ENCODE measurements at places on chromosomes 12 and 14.

DNA sequence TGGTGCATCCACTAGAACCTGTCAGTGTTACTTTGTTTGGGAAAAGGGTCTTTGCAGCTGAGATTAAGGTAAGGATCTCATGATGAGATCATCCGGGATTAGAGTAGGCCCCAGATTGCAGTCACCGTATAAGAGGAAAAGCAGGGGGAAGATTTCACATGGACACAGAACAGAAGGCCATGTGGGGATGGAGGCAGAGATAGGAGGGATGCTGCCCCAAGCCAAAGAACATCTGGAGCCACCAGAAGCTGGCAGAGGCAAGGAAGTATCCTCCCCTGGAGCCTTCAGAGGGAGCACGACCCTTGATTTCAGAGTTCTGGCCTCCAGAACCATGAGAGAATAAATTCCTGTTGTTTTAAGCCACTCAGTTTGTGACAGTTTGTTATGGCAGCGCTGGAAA, 39.6 kb downstream of the CMKLR1 start:
- no peak for DNase-seq

DNA sequence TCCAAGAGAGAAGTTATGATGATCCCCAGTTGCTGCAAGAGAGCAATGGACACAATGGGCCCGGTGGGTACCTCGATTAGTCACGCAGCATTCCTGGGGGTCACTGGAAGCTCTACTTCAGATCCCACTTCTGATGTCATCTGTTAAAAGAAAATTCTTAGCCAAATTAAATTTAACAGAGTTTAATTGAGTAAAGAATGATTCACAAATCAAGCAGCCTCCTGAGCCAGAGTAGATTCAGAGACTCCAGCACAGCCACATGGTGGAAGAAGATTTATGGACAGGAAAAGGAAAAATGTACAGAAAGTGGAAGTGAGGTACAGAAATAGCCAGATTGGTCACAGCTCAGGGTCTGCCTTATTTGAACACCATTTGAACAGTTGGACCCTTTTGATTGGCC, 107.5 kb downstream of the SPTSSA start:
- DNase-seq = no peak

DNA sequence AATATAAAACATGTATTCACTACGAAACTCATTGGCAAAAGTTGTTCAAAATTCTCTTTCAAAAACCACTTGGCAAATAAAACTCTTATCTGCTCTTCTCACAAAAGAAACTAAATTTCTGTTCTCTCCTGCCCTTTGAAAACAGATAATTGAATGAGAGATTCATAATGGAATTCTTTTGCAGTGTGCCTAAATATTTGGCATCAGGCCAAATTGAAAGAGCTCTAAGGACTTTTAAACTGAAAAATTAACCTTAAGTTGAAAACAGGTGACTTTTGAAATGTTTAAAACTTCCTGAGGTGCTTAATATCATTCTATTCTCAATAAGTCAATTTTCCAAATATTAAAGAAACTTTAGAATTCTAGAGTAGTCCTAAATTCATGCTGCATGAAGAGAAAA, 136.4 kb downstream of the FSCB start:
- no peak for DNase-seq

DNA sequence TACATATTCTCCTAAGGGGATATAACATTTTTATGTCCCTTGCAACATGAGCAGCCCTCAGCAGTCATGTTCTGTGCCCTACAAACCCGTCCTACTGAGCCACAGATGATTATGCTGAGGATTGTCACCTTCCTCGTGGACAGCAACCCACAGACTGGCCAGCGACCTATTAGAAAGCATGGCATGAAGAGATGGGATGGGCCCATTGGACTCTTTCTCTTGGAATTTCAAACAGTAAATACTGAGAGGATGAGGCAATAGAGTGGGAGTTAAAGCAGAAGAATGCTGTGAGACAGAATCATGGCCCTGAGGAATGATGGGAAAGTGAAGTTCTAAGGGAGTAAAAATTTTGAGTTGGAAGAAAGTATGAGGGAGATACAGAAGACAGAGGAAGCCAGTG, 149.9 kb upstream of the BTG1 start:
- no peak for DNase-seq

DNA sequence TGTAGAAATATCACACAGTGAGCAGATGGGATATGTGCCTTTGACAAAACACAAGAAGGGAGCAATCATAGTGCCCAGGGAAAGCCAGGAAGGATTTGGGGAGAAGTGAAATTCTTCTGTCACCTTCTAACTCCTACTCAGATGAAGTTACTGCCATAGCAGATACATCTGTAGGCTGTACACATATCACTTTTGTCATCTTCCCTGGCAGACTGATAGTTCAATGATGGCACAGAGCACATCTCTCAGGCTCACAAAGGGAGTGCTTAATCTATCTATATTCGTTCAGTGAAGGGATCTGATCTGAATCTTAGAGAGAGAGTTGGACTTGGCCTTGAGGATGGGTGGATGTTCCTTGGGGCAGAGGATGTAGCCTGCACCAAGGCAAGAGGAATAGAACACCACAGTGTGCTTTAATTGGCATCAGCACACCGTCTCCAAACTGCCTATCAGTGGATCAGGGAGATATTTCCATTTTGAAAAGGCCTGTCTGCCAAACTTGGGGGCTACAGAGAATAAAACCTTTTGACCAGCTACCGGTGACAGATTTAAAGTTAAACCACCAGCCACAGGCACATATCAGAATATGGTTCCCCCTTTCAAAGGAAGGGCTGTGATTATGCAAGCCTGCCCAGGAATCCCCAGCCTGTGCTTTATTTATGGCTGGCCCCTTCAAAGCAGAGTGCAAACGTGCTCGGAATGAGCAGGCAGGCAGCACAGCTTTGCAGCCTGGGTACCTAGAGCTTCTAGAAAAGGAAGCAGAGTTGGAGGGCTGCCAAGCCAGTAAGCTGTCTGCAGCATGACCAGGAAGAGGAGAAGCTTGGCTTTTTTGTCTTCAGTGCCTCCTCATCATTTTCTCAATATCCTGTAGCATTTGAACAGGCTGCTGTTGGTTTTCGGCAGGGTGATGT, 165.5 kb upstream of the DYRK2 start:
- peak; percentile 13 for DNase-seq

DNA sequence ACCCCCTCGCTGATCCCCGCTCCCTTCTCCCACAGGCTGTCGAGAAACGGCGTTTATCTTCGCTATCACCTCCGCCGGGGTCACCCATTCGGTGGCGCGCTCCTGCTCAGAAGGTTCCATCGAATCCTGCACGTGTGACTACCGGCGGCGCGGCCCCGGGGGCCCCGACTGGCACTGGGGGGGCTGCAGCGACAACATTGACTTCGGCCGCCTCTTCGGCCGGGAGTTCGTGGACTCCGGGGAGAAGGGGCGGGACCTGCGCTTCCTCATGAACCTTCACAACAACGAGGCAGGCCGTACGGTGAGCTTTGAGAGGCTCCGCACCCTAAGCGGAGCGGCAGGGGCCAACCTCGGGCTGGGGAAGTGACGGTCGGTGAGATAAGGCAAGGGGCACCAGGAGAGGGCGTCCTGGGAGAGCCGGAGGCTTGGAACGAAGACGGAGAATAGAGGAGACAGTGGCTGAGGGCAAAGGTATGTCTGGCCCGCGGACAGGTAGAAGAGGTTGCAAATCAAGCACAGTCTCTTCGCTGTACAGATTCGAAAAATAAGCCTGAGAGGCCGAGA, 2.3 kb downstream of the WNT1 start:
- no peak for DNase-seq

- no peak for DNase-seq
Observed at GRCh38 chr12:108543652-108544051, 17.3 kb downstream of the SART3 start.

DNA sequence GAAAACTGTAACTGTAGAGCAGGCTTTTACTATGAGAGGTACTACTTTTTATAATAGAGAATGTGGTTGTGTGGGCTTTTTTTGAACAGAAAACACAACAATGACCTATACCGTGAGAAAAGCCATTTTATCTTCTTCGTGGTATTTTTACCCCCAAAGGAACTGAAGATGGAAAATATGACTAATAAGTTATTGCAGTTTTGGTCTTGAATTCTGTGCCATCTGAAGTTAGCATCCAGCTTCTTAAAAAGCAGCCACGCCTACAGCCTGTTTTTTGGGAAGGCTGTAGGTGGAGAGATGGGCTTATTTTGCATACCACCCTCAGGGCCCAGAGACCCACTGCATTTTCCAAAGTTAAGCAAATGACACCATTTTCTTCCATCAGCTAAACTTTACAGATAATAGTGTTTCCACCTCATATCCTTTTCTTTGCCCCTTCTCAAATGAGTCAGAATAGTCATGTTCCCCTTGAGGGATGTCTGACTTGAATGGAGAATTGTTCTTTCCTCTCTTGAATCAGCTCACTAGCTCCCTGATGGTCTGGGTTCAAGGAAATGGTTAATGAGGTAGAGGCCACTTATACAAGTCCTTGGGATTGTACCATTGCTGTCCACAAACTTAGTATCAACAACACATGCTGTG, 53.0 kb downstream of the TBC1D30 start:
- no peak for DNase-seq

- DNase-seq = peak; percentile 40
Observed at GRCh38 chr12:122081083-122081696, 2.6 kb downstream of the MLXIP start.

DNA sequence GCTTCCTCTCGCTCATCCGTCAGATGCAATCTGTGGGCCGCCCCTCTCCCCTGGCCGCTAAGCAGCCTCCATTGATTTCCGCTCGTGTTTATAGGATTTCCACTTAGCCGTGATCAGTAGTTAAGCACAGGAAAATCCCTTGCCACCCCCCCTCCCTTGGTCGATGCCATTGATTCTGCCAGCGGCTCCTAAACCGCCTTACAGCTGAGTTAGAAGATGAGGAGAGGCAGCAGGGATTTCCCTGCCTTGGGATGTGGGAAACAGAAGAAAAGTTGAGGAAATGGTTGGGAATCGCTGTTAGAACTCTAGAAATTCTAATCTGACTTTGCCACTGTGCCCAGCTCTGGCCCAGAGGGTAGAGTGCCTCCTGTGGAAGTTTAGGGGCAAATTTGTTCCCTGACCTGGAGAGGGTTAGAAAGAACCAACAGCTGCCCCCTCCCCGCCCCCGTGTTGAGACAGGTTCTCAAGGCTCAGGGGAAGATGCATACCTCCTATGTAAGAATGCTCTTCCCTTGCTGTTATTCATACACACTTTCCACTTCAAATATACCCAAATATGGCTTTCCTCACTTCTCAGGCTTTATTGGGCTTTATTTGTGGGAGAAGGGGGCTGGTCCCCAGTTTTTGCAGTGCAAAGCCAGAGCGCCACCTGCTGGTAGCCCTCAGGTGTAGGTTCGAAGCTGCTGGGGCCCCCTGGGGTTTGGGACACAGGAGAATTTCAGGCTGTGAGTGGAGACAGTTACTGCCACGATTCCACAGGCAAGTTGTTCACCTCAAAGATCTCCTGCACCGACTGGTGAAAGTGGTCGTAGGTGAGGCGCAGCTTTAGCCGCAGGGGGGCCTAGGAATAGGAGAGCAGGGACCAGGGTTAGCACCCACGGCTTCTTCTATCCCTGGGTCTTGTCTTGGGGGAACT, 3.2 kb downstream of the THTPA start:
- DNase-seq = peak; percentile 56

- DNase-seq = no peak
Observed at GRCh38 chr12:12088761-12089160, 18.0 kb downstream of the BCL2L14 start.

DNA sequence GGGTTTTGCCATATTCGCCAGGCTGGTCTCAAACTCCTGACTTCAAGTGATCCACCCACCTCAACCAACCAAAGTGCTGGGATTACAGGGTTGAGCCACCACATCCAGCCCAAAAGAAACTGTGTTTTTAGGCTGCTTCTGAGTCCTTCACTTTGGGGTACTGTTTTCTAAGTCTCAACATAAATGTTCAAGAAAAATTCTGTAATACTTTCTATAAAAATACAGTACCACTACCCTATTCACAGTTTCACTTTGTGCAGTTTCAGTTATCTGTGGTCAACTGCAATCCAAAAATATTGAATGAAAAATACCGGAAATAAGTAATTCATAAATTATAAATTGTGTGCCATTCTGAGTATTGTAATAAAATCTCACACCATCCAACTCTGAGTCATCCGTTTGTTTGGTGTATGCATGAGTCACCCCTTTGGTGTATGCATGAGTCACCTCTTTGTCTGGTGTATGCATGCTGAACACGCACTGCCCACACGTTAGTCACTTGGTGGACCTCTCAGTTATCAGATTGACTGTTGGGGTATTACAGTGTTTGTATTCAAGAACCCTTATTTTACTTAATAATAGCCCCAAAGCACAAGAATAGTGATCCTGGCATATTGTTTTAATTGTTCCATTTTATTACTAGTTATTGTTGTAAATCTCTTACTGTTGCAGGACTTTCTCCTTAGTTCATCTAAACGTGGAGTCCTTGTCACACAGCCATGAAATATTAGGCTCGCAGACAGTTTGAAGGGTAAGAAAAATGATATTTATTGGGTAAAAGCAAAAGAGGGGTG, 190.2 kb downstream of the FSCB start:
- DNase-seq = peak; percentile 97

- DNase-seq = peak; percentile 69
Observed at GRCh38 chr12:16076557-16076956, 165.4 kb downstream of the DERA start.

DNA sequence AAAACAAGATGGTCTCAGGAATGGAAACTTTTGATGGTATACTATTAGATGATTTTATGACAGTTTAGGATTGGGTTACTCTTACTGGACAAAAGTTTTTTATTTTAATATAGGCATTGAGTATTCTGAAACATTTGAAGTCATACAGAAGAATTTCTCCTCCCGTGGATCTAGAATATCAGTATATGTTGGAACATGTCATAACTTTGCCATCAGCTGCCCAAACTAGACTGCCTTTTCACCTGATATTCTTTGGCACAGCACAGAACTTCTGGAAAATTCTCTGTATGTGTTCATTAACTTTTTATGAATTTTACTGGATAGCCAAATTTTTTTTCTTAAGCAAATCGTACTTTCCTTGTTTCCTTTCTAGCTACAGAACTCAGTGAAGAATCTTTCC, 75.4 kb downstream of the KNTC1 start:
- DNase-seq = no peak

DNA sequence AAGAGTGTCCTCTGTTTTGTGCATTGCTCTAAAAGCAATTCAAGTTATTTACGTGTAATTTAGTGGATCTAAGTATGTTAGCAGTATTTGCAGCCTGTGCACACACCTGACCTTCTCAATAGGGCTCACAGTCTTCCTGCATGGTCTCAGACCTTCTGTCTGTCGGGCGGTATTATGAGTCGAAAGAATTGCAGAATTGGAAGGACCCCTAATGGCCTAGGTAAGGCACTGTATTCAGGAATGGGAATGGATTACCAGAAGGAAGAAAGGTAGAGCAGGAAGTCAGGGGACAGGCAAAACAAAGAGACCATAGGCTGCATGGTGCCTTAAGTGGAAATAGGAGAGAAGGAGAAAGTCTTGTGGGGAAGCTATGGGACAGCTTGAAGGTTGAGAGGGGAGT, 341.6 kb downstream of the VRK1 start:
- peak; percentile 4 for DNase-seq

GRCh38 chr14:64885559-64885958, 5.9 kb upstream of the SPTB start:
- DNase-seq = no peak

Data from MCF 10A (cell line).